ENCODE measurements at places on chromosomes 12 and 14.

GRCh38 chr14:67440513-67440912, 28.5 kb upstream of the PLEK2 start:
- DNase-seq = no peak

DNA sequence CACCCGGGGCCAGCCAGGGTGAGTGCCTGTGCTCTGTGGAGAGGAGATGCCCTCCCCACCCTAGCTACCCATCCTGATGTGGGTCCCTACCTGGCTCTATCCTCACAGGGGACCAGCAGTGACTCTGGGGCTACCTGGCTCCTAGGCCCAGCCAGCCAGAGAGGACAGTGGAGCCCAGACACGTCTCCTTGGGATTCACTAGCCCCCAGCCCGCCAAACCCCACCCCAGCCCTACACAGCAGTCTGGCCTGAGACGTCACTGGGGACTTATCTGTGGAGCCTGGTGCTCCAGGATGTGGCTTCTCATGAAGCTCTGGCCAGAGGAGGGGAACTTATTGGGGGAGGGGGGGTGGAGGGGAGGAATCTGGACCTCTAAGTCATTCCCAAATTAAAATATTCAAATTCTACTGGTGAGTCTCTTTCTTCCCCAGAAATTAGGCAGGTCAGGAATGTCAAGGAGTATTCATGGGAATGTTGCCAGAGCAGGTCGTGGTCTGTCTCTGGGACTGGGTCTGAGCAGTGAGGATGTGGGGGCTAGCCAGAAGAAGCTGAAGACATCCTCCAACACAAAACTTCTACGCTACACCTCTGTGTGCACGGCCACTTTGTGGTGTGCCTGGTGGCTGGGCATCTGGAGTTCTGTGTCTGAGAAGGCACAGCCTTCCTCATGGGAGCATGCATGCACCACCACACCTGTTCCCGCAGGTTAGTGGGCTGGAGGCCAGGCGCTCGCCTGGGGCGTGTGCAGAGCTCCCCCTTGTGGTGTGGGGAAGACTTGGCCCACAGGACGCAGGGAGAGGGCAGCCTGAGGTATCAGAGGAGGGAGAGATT, 2.7 kb downstream of the CMTM5 start:
- DNase-seq = peak; percentile 16

DNA sequence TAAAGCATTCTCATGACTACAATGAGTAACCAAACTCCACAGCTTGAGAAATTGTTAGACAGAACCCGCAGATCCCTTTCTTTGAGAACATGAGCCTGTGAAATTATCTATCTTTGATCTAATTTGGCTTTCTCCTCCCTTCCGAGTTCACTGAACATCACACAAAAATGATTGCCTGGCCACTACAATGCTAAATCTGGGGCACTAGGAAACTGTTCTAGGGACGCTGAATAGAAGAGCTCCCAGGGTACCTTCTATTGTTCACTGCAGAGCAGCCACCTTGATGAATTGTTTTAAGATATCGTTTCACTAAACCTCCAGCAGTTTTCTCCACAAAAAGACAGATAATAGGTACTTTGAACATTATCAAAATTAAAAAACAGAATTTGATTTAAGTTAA, 47.5 kb downstream of the SINHCAF start:
- no peak for DNase-seq

DNA sequence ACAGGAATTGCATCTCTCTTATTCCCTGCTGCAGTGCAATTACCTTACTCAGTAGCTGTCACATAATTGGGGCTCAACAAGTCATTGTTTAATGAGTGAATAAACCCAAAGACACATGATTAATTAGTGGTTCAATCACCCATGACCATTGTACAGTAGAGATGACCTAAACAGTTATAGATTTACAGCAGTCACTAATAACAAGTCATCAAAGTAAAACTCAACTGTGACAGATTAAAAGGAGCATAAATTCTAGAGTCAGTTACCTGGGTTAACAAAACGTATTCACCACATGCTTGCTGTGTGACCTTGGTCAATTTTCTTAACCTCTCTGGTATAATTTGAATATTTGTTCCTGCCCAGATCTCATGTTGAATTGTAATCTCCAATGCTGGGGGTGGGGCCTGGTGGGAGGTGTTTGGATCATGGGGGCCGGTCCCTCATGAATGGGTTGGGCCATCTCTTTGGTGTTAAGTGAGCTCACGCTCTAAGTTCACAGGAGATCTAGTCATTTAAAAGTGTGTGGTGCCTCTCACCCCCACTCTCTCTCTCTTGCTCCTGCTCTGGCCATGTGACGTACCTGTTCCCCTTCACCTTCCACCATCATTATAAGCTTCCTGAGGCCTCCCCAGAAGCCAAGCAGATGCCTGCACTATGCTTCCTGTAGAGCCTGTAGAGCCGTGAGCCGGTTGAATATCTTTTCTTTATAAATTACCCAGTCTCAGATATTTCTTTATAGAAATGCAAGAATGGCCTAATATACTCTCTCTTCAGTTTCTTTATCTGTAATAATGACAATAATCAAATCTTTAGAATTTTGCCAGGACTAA, 141.9 kb upstream of the PLEKHG7 start:
- no peak for DNase-seq

- no peak for DNase-seq
Measured at GRCh38 chr14:55893705-55894104, 224.5 kb upstream of the PELI2 start.

DNA sequence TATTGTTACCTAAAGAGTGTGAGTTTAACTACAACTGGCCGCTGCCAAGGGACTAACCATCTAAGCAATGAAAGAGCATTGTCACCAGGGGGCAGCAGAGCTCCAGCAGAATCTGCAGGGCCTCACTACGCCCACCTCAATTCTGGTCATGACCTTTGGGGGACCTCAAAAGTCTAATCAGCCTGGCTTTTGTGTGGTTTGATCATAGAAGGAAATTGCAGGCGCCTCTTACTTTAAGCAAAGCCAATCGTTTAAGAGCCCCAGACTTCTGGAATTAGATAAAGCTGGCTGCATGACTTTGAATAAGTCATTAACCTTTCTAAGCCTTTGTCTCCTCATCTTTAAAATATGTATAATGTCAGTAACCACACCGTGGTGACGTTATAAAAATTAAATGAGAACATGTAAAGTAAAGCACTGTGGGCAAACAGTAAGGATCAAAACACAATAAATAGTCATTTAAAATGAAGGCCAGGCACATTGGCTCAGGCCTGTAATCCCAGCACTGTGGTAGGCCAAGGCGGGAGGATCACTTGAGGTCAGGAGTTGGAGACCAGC, 58.6 kb downstream of the TBX3 start:
- DNase-seq = peak; percentile 12

- DNase-seq = no peak
Measured at GRCh38 chr12:109595321-109595902, 21.8 kb downstream of the MVK start.

DNA sequence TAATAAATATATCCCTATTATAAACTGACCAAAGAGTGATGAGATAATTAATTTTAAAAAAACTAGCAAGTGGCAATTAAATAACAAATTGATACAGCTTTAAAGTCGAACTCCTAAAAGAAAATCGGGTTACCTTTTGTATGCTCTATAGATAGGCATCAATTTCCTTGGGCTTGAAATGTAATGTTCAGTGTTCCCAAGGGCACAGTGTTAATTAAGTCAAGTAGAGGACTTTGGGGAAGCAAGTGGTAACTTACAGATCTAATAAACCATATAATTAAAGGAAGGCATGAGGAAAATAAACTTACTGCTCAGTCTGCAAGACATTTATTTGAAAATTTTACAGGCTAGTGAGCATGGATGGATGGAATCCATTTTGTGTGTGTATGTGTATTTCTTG, 220.9 kb downstream of the FSCB start:
- DNase-seq = no peak
